ENCODE measurements at places on chromosomes 2 and 18. TPM values are rescaled to one million over a fixed set of nuclear protein-coding genes. Genes with fewer than 3 reads are reported as not detected.

GRCh38 chr2:17387591-17387990 is 130.6 kb downstream of the RAD51AP2 start:
- no peak overlapping the region for H3K27ac ChIP-seq
- no peaks in the 10 kb centered on the region for H3K4me1 ChIP-seq
- no peaks in the 10 kb centered on the region for H3K36me3 ChIP-seq
- H3K4me3 ChIP-seq = no peak overlapping the region
- no peak for DNase-seq

DNA sequence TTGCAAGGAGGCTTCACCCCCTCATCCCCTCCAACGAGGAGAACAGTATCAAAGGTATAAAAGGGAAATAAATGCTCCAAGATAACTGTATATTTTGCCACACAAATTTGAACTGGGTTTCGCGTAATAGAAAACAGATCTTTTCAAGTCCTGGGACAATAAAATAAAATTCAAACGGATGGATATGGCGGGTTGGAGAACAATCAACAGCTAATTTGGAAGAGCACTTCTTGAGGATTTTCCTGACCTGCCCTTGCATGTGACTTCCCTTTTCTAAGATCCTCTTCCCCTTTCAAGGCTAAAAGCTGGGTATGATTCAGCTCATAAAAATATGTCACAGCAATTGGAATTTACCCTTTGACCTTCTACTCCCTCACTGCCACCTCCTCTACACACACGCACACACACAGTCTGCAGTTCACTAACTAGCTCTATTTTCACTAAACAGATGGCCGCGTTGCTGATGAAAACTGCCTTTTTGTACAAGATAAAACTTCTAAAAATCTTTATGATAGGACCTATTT is 386.9 kb downstream of the FIGN start:
- H3K4me3 ChIP-seq = peak overlapping the region; percentile 21
- H3K27me3 ChIP-seq = no peaks in the 10 kb centered on the region
- DNase-seq = peak; percentile 66
- no peaks in the 10 kb centered on the region for H3K36me3 ChIP-seq
- peak overlapping the region; percentile 92 for H3K27ac ChIP-seq
- peaks cover 22% of the 10 kb centered on the region for H3K4me1 ChIP-seq

DNA sequence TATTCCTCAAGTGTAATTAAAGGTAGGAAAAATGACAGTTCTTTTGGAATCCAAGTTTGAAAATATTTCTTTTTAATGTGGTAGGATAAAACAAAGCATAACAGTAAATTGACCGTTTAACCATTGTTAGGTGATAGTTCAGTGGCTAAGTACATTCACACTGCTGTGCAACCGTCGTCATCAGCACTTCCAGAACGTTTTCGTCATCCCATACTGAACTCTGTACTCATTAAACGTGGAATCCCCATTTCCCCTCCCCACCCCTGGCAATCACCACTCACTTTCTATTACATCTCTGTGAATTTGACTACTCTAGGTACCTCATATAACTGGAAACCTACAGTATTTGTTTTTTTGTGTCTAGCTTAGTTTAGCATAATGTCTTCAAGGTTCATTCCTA is 32.9 kb upstream of the FZD5 start:
- peak overlapping the region; percentile 76 for H3K27ac ChIP-seq
- H3K4me3 ChIP-seq = no peak overlapping the region
- DNase-seq = peak; percentile 57
- no peaks in the 10 kb centered on the region for H3K4me1 ChIP-seq
- H3K27me3 ChIP-seq = no peaks in the 10 kb centered on the region

GRCh38 chr2:128281852-128282245 is 36.8 kb downstream of the HS6ST1 start:
- H3K27ac ChIP-seq = no peak overlapping the region
- peaks cover 31% of the 10 kb centered on the region for H3K4me1 ChIP-seq
- no peaks in the 10 kb centered on the region for H3K36me3 ChIP-seq
- no peak overlapping the region for H3K4me3 ChIP-seq
- H3K27me3 ChIP-seq = no peaks in the 10 kb centered on the region

- no peaks in the 10 kb centered on the region for H3K4me1 ChIP-seq
- no peaks in the 10 kb centered on the region for H3K27me3 ChIP-seq
- peak; percentile 46 for DNase-seq
These were observed 41.8 kb downstream of the TGFBRAP1 start for GRCh38 chr2:105287692-105288091.

- no peak overlapping the region for H3K27ac ChIP-seq
- no peaks in the 10 kb centered on the region for H3K27me3 ChIP-seq
- no peak overlapping the region for H3K4me3 ChIP-seq
- peaks cover 19% of the 10 kb centered on the region for H3K4me1 ChIP-seq
- H3K36me3 ChIP-seq = no peaks in the 10 kb centered on the region
These were observed 88.6 kb downstream of the LIPG start for GRCh38 chr18:49650426-49650891.

KCNG3 gene
- 0.57 TPM for total RNA-seq

- no peaks in the 10 kb centered on the region for H3K27me3 ChIP-seq
- no peak overlapping the region for H3K27ac ChIP-seq
- no peak for DNase-seq
- no peak overlapping the region for H3K4me3 ChIP-seq
- H3K36me3 ChIP-seq = no peaks in the 10 kb centered on the region
These were observed 107.2 kb downstream of the COPS8 start for GRCh38 chr2:237192881-237193280.

GRCh38 chr2:1686784-1687105 is 57.6 kb downstream of the PXDN start:
- no peaks in the 10 kb centered on the region for H3K4me1 ChIP-seq
- peak; percentile 6 for DNase-seq
- no peak overlapping the region for H3K4me3 ChIP-seq
- H3K27ac ChIP-seq = no peak overlapping the region
- no peaks in the 10 kb centered on the region for H3K36me3 ChIP-seq
- no peaks in the 10 kb centered on the region for H3K27me3 ChIP-seq

DNA sequence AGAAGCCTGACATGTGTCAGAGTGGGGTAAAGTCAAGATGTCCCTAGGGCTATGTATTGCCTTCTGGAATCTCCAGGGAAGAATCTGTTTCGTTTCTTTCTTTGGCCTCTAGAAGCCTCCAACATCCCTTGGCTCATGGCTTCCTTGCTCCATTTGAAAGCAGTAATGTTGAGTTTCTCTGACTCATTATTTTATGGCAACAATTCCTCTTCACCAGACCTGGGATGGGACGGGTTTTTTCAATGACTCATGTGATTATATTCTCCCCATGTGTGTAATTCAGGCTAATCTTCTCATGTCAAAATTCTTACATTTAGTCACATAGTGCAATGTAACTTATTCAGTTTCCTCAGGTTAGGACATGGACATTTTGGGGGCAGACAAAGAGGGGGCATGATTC is 1038.6 kb downstream of the CBLN2 start:
- no peaks in the 10 kb centered on the region for H3K4me1 ChIP-seq
- no peak overlapping the region for H3K4me3 ChIP-seq
- H3K36me3 ChIP-seq = no peaks in the 10 kb centered on the region
- no peaks in the 10 kb centered on the region for H3K27me3 ChIP-seq
